Right kidney (tissue), 9 donors: ENCODE measurements at places on chromosomes 12 and 14.
A peak's percentile ranks its signal among the peaks of the same experiment; 100 is the strongest.

- no peak for DNase-seq
These were observed 59.7 kb downstream of the SLC38A1 start for GRCh38 chr12:46209170-46209569.

GRCh38 chr12:78183824-78184223, 353.1 kb downstream of the NAV3 start:
- DNase-seq: no peak

GRCh38 chr14:77353469-77354141, 23.3 kb downstream of the TMED8 start:
- DNase-seq: no peak

- DNase-seq: peak; percentile 47
These were observed 28.6 kb downstream of the PIGH start for GRCh38 chr14:67571275-67571990.

DNA sequence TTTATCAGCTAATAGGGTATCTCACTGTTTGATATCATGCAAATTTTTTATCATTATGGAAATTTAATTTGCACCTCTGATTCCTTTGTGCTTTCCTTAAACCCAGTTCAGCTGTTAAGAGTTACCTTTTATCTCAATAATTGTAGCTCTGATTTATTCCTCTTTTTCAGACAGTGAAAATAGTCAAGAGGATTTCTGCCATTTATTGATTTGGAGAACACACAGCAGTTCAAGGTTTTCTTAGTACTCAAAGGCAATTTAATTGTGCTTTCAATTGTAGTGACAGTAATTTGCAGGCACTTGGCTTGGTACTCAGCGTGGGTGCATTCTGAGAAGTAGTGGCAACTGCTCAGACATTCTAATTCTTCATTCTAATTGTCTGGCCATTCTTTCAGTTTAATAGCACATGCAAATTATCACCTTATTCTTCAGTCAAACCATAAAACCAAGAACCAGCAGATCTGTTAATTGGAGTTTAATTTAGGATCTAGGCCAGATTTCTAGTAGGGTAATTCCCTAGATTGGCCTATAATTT, 709.3 kb downstream of the RPS29 start:
- DNase-seq: no peak
